CD8-positive, alpha-beta memory T cell (primary cell): ENCODE measurements at places on chromosomes 1 and 21.

DNA sequence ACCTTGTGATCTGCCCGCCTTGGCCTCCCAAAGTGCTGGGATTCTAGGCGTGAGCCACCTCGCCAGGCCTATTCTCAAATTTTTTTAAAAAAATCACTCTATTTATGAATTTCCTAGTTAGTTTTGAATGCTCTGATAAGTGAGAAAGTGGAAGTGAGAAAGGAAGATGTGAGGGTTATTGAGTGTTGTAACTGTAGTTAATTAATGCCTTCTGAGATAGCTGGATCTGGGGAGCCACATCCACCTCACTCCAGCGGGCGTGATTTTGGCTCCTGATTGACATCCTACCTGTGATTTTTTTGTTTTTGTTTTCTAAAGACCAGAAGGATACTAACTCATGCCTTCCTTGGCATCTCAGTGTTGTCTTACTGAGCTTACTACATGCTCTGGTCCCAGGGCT, 65.6 kb downstream of the ST3GAL3 start:
- no peak for DNase-seq

DNA sequence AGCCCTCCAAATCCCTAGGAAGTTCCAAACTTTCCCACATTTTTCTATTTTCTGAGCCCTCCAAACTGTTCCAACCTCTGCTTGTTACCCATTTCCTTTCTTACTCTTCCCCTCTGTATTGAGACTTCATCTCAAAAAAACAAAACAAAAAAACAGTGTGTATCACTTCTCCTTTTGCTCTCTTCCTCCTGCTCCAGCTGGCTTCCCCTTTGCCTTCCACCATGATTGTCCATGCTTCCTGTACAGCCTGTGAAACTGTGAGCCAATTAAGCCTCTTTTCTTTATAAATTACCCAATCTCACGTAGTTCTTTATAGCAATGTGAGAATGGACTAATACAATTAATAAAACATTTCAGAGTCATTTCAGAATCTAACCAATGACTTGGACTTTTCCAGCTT, 69.6 kb upstream of the KRTAP19-8 start:
- no peak for DNase-seq

GRCh38 chr1:82258887-82259286, 458.2 kb downstream of the ADGRL2 start:
- no peak for DNase-seq

DNA sequence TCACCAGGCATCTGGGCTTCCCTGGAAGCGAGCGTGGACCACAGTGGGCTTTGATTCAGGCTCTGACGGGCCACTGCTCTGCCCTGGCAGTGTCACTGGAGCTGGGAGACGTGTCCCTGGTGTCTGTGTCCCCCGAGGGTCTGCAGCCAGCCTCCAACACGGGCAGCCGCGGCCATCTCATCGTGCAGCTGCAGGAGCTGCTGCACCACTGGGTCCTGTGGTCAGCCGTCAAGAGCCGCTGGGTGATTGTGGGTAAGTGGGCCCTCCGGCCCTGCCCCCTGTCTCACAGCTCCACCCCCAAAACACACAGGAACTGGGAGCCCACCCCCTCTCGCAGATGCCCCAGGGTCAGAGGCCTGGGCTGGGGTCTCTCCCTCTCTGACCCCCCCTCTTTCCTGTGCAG, 40.7 kb downstream of the DISP3 start:
- DNase-seq = no peak

DNA sequence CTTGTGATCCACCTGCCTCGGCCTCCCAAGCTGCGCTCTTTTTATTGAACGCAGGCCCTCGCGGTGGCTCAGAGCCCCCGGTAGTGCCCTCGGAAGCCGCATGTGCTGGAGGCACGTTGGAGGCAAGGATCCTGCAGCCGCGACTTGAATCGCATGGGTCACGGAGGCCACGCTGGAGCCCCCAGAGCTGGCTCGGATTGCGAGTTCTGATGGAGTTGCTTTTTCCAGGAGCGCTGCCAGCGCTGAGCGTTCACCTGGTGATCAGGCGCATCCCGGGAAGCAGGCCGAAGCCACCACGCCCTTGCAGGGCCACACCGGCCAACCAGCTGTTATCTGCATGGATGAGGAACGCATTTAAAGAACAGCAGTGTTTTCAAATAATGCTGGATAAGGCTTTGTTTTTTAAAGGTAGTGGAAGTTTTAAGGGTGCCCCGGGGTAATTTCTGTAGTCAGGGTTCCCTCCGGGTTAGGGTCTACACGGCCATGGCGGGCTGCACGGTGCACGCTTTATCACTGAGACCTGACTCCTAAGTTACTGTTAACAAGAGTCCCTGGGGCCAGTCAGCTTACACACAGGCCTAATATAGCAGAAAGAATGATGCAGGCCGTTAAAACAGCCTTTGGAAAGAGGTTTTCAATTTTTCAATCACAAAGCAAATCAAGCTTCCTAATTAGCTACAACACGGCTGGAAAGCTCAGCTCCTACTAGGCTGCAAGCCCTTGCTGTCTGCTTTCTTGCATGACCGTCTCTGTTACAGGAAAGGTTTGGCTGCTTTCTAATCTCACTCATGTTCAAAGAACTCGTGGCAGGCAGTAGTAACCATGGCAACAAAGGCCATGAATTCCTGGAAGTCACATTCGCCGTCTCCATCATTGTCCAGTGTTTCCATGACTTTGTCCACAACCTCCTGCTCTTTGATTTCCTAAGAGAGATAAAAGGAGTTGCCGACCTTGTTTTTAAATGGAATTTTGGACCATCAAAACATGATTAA, 6.0 kb downstream of the S100B start:
- no peak for DNase-seq

DNA sequence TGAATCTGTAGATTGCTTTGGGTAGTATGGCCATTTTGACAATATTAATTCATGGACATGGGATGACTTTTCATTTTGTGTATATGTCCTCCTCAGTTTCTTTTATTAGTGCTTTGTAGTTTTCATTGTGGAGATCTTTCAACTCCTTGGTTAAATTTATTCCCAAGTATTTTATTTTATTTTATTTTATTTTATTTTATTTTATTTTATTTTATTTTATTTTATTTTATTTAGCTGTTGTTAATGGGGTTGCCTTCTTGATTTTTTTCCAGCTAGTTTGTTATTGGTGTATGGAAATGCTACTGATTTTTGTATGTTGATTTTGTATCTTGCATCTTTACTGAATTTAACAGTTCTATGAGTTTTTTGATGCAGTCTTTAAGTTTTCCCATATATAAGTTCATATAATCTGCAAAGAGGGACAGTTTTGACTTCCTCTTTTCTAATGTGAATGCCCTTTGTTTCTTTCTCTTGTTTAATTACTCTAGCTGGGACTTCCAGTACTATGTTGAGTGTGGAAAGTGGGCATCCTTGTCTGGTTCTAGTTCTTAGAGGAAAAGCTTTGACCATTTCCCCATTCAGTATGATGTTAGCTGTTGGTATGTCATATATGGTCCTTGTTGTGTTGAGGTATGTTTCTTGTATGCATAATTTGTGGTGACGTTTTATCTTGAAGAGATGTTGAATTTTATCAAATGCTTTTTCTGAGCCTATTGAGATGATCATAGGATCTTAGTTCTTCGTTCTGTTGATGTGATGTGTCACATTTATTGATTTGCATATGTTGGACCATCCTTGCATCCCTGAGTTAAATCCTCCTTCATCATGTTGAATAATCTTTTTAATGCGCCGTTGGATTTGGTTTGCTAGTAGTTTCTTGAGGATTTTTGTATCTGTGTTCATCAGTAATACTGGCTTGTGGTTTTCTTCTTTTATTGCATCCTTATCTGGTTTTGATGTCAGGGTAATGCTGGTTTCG, 14.3 kb downstream of the CEPT1 start:
- no peak for DNase-seq

DNA sequence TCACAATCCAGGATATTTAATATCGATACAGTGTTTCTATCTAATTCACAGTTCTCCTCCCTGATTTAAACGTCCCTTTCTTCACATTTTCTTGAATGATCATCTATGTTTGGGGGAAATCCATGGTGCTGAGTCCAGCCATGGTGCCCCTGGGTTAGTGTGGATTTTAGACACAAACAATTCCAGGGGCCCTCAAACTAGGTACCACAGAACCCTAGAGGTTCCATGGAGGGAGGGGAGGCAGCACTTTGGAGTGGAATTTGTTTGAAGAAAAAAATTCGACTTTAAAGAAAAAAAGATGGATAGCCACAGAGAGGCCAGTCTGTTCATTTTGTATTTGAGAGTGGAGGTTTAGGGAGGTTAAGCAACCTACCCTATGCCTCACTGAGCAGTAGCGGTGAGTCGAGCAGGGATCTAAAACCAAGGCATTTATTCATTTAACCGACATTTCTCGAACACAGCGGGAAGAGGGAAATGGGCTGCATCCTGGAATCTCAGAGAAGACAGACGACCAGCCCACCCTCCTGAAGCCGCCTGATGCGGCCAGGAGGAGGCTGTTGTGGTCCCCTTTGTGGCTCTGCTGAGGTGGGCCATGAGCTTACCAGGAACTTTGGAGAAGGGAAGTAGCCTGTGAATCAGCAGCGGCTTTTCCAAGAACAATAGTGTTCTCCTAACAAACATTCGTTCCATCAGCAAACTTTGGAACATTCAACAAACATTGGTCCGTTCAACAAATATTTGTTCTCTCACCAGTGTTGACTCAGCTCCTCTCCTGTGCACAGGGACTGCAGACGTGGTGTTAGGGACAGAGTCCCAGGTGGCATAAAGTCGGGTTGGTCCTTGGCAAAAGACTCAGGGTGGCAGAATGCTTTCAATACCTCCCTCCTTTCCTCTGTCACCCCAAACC, 103.5 kb upstream of the ZBTB40 start:
- no peak for DNase-seq

GRCh38 chr21:34684174-34684876, 15.5 kb downstream of the CLIC6 start:
- no peak for DNase-seq
